ENCODE measurements at places on chromosomes 11 and 22.
A peak's percentile ranks its signal among the peaks of the same experiment; 100 is the strongest.

GRCh38 chr11:3995949-3996554 is 98.5 kb upstream of the RRM1 start:
- DNase-seq: no peak

DNA sequence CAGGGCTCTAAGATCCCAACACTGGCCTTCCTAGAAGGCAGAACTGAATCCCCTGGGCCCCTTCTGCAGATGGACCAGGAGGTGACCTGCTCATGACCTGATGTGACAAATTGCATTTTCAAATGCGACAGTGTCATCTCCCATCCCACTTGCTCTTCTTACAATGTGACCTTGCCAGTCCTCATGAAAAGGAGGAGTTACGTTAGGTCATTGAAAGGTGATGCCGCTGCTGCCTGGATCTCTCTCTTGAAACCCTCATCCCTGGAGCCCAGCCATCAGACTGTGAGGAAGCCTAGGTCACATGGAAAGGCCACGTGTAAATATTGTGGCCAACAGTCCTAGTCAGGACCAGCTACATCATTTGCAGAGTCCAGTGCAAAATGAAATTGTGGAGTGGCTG is 5.7 kb upstream of the C1QTNF4 start:
- no peak for DNase-seq

GRCh38 chr11:61147791-61148620 is 13.2 kb downstream of the VPS37C start:
- DNase-seq: no peak

GRCh38 chr11:128497061-128497775 is 90.1 kb downstream of the ETS1 start:
- DNase-seq: peak; percentile 75

GRCh38 chr11:121082670-121083069 is 18.4 kb upstream of the TECTA start:
- no peak for DNase-seq

- DNase-seq: peak; percentile 35
Measured at GRCh38 chr22:22770280-22770871, 117.2 kb upstream of the IGLL5 start.

- no peak for DNase-seq
Measured at GRCh38 chr11:77517753-77518152, 43.9 kb upstream of the PAK1 start.

DNA sequence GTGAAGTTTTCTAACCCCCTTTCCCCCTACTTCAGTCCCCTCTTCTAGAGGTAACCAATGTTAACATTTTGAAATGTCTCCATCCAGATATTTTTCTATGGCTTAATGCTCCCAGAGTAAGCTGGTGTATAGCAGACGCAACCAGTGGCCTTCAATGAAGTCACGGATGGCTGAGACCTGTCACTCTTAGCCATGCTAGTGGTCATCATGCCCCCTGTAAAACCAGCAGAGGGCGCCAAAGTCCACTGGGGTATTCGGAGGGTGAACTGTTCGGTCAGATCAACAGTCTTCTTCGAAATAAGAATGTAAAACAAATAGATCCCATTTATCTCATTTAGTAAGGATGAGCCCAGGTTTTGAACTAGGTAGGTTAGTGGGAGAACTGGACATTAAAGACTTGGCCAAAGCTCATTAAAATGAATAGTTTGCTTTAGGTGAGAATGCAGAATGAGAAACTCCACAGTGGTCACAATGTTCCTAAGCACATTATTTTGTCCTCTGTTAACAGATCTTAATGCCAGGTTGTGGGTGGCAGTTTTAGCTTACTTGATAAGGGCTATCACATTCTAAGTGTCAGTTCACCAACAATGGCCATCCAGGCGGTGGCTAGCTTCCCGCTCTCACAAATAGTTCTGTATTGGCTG is 8.6 kb upstream of the MMP8 start:
- DNase-seq: peak; percentile 59

DNA sequence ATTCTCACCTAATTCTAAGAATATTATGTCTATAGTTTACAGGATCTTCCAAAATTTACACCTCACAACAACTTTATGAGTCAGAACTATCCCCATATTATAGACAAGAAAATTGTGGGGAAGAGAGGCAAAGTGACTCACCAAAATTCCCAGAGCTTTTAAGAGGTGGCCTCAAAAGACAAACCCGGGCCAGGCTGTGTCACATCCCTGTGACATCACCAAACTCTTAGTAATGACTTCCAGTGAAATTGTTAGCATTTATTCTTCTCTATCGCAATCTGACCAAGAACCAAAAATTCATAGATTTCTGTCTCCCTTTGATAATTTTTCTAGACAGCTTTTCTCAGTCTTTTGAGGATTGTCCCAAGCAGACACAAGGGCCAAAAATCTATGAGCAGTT is 134.3 kb downstream of the SNX19 start:
- no peak for DNase-seq

DNA sequence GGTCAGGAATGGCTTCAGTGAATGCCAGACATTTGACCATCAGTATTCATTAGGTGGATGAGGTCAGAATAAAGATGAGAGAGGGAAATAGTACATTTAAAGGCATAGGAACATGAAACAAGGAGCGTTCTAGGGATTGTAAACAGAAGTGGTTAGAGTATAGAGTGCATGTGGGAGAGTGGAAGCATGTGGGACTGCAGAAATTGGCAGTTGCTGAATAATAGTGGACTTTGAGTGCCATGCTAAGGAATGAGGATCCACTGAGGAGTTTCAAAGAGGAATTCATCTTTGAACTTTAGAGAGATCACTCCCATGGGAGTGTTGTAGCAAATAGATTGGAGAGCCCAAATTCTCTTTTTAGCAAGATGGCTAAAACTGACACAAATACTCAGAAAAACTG is 7.9 kb downstream of the RNF169 start:
- no peak for DNase-seq

DNA sequence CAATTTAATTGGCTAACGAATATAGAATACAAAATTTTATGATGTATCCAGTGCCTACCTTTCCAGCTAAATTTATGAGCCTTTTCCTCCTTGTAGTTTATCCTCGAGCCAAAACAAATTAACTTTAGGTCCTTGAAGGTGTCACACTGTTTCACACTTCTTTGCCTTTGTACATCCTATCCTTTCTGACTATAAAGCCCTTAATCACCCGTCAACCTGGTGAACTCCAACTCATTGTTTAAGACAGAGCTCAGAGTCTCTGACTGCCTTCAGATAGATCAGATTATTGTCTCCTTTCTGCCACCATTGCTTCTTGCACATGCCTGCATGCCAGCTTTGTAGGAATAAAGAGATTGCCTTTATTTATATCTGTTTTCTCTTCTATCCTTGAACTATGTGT is 58.8 kb downstream of the CNTN5 start:
- DNase-seq: no peak

DNA sequence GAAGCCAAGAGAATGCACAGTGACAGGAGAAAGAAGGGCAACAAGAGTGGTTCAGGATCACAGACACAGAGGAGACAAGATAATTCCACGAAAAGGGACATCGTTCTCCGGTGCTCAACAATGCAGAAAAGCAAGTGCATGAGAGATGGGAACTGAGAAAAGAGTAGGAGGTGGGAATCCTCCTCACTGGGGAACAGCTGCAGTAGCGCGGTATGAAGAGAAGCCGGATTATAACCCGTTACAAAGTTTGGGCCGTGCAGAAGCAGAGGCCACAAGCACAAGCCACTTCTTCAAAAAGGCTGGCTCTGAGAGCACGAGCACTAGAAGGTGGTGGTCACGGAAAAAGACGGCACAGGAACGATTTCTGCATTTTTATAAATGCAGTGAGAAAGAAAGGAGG is 114.2 kb upstream of the BID start:
- no peak for DNase-seq

DNA sequence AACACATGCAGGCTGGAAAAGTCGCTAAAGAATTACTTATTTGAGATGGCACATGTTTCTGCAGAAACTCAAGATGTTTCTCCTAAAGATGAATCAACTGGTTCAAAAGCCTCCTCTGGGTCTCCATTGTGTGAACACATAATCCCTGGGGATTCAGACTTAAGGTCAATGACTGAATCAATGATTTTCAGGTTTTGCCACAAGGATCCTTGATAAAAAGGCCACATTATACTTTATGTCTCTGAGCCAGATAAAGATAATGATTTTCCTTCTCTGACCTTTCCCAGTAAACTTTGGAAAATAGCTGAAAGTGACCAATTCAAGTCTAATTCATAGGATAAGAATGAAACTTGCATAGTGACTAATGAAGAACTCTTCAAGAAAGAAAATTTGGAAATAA is 2.3 kb upstream of the XKR3 start:
- peak; percentile 92 for DNase-seq

DNA sequence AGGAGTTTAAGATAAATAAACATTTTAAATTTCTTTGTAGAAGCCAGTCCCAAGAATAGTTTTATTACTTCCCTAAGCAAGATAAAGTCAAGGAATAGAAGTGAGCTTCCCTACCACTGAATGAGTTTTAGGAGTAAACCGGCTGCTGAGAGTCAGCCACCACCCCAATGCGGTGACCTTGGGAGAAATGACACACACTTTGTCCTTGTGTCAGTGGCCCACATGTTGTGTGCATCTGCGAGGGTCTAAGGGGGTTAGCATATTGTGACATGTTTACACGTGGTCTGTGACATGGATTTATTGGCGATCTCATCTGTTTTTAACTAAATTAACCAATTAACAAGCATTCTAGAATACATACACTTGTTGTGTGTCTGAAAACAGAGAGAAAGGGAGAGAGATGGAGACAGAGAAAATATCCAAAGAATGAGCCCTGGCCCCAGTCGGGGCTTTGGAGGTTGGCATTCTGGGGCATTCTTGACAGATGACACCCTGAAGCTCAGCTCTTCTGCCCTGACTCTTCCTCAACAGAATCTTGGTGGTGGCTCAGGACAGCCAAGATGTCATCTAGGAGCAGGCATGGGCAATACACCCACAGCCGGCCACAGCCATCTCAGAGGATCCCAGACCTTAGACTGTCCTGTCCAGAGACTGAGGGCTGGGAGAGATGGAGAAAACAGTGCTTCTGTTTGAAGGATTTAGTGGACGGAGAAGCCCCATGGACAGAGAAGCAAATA is 29.7 kb upstream of the TMPRSS4 start:
- DNase-seq: no peak

DNA sequence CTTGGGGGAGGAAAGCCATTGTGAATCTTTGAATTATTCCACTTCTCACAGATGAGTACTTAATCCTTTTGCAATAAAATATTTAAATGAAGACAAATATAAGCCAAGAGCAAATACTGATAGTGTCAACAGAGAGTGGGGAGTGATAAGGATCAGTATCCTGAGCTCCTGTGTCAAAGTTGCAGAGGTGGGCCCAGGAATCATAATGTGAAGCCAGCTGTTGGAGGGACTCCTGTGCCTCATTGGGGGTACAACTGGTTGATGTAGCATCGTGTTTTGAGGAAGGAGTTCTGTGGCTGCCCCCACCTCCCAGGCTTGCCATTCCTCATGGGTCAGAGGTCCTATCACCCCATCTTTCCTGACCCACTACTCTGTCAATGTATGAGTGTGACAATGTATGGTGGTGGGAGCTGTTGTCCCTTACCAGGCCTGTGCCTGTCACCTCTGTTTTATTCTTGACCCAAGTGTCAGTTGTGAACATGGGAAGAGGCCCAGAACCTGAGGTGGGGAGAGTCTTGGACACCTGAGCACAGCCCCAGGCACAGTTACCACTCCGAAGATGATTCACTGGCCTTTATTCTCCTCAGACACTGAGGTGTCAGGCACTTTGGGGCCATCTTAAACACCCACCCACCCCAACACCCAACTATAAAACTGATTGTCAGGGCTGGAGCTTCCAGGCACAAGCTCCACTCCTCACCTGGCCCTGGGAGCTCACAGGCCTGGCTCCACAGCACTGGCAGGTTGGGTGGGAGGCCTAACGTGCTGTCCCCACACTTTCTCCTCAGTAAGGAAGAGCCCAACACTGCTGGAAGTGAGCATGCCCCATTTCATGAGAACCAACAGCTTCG is 38.4 kb downstream of the KCNQ1OT1 start:
- no peak for DNase-seq

GRCh38 chr11:125381499-125382044 is 114.5 kb downstream of the FEZ1 start:
- DNase-seq: no peak

- DNase-seq: no peak
Measured at GRCh38 chr11:64762674-64763525, 3.1 kb upstream of the PYGM start.

- DNase-seq: no peak
Measured at GRCh38 chr11:116581349-116581748, 191.4 kb downstream of the BUD13 start.

GRCh38 chr22:22248878-22249277 is 4.3 kb downstream of the VPREB1 start:
- DNase-seq: no peak

DNA sequence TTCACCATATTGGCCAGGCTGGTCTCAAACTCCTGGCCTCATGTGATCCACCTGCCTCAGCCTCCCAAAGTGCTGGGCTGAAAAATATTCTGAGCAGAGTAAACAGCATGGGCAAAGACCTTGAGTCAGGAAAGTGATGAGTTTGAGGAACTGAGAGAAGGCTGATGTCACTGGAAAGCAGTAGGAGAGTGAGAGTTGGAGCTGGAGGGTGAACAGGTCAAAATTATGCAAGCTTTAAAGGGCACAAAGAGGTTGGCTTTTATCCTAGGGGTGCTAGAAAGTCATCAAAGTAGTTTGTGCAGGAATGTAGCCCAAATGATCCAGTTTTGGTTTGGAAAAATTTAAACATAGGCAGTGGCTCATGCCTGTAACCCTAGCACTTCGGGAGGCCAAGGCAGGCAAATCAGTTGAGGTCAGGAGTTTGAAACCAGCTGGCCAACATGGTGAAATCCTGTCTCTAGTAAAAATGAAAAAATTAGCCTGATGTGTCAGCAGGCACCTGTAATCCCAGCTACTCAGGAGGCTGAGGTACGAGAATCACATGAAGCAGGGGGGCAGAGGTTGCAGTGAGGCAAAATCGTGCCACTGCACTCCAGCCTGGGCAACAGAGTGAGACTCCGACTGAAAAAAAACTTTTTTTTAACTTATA is 44.7 kb upstream of the CXCR5 start:
- no peak for DNase-seq

DNA sequence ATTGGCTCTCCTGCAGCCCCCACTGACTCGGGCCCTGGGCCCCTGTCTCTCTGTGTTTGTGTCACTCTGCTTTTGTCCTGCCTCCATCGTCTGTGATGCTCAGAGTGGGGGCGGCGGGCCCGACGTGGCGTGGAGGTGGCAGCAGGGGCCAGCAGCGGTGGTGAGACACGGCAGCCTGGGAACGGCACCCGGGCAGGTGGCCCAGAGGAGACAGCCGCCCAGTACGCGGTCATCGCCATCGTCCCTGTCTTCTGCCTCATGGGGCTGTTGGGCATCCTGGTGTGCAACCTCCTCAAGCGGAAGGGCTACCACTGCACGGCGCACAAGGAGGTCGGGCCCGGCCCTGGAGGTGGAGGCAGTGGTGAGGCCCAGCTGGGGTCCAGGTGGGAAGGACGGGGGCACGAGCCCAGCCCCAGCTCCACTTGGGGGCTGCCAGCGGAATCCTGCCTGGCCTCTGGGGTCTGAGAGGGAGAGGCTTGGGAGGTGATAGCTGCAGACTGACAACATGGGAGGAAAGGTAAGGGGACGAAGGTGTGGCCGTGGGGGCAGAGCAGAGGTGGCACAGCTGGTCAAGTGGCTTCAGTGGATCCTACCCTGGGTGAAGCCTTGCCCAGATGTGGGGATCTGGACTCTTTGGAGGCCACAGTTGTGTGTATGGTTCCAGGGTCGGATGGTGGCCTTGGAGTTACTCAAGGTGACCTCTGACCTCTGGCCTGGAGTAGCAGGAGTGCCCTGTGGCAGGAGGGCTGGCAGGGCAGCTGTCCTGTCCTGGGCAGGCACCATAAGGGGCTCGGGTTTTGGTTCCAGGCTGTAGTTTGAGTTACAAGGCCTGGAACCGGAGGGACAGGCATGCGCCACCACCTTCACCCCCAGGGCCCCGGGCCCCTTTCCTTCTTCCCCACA is 16.2 kb downstream of the RELT start:
- no peak for DNase-seq
